ENCODE measurements at places on chromosomes 5 and 9.

DNA sequence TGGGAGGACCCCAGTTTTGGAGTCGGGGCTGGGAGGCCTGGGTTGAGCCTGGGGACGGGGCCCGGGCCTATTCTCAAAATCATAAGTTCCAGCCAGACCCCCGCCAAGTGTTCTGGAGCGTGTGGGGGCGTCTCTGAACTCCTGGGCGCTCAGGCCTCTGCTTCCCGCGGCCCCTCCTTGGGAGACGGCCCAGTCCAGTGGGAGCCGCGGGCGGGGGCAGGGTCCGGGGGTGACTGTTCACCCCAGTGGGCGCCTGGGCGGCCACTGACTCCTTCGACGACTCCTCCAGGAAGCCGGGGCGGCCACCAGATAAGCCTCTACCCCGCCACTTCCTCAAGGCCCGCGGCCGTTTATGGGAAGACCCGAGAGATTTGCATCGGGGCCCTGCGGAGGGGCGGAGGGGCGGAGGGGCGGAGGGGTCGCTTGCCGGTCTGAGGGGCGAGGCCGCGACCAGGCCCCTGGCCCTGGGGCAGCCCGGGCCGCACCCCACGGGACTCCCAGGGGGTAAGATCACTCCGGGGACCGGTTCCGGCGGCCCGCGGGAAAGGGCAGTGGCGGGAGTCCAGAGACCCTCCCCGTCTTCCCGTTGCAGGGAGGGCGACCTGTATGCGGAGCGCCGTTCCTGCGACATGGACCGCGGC, 655 bp downstream of the TOR4A start:
- DNase-seq = no peak

- DNase-seq = no peak
Observed at GRCh38 chr9:108956022-108956630, 21.9 kb downstream of the ABITRAM start.

DNA sequence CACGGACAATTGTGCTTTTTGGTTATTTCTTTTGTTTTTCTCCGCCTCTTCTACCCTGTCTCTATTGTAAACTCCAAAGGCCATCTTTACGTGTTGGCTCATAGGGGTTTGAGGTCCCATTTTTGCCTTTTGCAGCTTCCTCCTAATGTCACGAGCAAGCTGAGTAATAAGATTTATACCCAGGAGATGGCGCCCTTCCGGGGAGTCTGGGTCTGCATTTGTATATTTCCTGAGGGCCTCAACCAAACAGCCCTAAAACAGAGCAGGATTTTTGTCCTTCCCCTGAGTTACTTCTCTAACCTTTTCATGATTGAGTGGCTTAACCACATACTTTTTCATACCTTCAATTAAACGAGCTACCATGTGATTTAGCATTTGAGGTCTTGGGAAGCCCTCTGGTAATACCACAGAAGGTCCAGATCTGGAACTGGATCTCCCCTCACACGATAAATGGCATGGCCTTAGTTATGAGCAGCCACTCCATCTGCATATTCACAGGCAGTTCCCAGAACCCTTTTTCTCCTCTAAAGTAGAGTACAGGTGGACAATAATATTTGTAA, 11.2 kb upstream of the CFAP95 start:
- DNase-seq = no peak

DNA sequence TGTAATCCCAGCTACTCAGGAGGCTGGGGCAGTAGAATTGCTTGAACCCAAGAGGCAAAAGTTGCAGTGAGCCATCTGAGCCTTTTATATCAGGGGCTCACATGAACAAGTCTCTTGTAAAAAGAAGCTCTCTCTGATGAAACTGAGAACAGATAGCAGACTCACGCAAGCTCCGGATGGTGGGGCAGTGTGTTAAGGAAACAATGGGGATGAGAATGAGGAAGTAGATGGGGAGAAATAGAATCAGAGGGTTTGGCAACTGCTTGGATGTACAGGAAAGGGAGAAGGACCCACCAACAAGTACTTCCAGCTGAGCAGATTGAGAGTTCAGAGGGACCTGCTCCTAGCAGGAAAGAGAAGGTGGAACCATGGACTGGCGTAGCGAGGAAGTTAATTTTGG, 18.6 kb downstream of the TMEM252 start:
- no peak for DNase-seq

- no peak for DNase-seq
Observed at GRCh38 chr9:108551030-108551841, 304.6 kb downstream of the ACTL7B start.

DNA sequence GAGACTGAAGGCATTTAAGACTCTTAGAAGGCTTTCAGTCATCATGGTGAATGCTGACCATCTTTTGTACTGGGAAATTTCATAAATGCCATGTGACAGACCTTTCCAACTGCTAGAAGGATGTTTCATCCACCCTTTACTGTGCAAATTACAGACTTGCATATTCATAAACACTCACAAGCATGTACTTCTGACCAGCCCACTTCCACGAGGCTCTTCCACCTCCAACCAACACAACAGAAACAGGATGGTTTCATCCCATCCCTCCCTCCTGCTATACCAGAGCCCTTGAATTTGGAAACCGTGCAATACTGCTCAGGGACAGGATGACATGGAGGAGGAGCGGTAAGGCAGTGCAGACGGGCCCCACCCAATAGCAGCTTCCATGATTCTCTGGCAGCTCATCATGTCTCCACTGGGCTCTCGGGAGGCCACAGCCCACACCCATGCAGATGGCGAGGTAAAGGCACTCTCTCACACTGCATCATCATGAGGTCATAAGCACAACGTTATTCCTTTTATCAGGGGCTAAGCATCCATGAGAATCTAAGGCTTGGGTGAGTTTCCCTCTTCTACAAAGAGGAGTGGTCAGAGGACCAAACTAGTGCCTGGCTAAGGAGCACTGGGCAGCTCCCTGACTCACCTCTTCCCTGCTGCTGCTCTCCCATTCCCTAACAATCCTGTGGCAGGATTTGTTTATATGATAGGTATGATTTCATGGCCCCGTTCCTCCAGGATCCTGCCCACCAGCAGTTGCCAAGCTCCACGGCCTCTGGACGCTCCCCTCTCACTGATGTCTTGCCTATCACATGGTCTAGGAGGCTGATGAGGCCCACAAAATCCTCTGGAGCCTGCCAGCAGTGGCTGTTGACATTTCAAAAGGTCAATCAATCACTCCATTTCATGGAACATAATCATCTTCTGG, 94.4 kb upstream of the FSTL4 start:
- no peak for DNase-seq

All from CD8-positive, alpha-beta memory T cell (primary cell).